Stimulated activated CD4-positive, alpha-beta T cell treated with anti-CD3 and anti-CD28 coated beads, TNF-alpha, amount 100 ng/mL, for 4 hours (primary cell): ENCODE measurements at places on chromosomes 16 and 17.

GRCh38 chr16:7713244-7713643, 380.6 kb downstream of the RBFOX1 start:
- DNase-seq, result no peak

DNA sequence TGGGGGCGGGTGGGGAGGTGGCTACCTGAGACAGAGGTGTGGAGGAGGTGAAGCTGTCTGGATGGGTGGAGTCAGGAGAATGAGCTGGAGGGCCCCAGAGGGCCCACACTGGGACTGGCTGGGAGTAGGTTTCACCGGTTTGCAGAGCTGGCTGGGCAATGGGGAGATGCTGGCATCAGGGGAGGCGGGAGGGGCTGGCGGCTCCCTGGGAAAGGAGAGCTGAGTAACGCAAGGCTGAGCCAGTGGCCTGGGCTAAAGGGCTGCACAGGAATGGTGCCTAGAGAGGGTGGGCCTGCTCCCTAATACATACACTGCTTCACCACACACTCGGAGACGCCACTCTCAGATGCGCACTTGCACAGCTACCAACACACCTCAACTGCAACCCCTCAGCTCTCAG, 12.4 kb downstream of the P3H4 start:
- DNase-seq, result no peak

DNA sequence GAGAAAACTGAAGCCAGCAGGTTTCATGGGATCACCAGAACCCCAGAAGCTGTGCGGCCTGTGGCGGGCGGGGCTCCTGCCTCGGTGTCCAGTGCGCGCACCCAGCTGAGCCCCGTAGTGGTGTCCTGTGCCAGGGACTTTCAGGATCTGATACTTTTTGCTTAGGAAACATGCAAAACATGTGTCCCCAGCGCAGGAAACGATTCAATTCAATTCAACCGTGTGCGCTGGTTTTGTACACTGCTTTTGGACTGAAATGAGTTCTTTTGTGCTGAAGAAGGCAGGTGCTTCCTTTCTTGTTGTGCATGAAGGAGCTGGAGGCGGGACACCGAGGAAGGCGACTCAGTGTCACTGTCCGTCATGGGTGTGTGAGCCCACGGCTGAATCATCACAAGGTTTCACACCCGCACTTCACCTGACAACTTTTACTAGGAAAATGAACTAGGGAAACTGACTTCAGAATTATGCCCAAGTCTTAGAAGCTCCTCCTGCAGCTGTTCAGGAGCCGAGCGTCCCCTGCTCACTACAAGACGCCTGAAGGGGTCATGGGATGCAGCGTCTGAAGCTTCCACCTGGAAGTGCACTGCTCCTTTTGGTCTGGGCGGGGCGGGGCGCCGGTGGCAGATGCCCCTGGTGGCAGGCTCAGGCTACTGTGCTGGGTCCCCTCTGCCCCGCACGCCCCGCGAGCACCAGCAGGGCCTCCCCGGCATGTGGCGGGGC, 31.4 kb upstream of the ZNF750 start:
- no peak for DNase-seq

DNA sequence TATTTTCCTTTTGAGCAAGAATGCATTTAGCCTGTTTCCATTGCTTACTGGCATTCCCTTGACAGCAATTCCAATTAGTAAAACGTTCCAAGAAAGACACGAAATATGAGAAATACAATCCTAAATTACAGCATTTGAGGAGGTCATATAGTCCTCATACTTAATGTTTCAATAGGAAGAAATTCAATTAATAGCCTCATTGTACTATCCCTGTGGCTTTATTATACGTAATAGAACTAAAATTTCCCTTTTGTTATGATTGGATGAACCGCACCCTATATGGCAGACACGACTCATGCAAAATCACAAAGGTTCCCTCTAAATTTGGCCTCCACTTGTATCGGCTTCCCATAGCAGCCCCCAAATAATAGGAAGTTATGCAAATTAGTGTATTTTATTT, 291.7 kb downstream of the CEP112 start:
- DNase-seq, result no peak

DNA sequence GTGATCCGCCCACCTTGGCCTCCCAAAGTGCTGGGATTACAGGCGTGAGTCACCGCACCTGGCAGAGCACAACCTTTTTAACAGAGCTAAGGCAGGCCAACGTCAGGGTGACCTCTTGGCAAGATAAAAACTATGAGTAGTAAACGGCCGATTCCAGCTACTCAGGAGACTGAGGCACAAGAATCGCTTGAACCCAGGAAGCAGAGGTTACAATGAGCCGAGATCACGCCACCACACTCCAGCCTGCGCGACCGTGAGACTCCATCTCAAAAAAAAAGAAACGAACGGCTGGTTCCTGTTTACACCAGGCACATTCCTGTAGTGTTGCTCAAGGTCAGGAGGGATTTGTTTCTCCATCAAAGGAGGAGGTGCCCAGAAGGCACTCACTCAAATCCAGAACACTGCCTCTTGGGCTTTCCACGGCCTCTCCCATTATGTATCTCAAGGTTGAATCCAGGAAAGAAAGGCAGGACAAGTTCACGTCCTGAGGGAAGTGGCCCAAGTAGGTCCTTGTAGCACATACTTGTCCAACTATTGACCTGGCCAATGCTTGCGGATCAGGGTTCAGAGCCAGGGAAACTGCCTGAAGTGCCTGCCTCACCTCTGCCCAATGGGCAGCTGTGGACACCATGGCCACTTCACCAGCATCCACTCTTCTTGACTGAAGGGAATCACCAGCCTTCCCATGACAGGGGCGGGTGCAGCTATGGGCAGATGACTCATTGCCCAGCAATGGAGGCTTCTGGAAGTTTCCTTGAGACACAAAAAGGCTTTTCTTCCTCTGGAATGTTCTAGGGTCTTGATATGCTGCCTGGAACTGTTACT, 13.5 kb downstream of the KNOP1 start:
- DNase-seq, result no peak

- peak; percentile 72 for DNase-seq
Observed at GRCh38 chr17:40319651-40320540, 10.9 kb downstream of the RARA start.

- no peak for DNase-seq
Observed at GRCh38 chr17:2395258-2396181, 5.3 kb downstream of the MNT start.

GRCh38 chr16:3861808-3862451, 18.6 kb downstream of the CREBBP start:
- no peak for DNase-seq
